ENCODE measurements at places on chromosomes 5 and 9.

DNA sequence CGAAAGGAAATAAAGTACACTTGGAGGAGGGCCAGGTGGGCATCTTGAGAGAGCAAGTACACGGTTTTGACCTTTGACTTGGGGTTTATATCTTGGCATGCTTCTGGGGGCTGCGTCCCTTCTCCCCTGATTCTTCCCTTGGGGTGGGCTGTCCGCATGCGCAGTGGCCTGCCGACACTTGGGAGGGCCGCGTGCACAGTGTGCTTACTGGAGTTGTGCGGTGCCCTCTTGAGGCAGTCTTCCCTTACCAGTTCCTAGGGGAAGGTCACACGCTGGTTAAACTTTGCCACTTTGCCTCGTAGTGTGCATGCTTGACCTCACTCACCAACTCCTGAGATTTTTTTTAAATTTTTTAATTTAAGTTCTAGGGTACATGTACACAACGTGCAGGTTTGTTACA is 4.3 kb upstream of the CLPTM1L start:
- no peak for DNase-seq

DNA sequence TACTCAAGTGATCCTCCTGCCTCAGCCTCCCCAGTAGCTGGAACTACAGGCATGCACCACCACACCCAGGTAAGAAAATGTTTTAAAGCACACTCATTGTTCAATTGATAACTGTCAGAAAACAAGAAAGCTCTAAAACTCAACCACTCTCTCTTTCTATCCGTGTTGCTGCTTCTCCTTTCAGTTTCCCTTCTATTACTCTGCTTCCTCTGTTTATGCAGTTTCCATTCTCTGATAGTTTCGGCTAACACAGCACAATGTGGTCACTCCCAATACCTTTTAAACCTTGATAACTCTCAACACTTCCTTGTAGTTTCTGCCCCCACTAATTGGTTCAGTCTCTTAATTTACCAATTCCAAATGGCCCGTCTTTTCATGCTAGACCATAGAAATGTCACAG is 59.2 kb upstream of the NR4A3 start:
- DNase-seq, result no peak

DNA sequence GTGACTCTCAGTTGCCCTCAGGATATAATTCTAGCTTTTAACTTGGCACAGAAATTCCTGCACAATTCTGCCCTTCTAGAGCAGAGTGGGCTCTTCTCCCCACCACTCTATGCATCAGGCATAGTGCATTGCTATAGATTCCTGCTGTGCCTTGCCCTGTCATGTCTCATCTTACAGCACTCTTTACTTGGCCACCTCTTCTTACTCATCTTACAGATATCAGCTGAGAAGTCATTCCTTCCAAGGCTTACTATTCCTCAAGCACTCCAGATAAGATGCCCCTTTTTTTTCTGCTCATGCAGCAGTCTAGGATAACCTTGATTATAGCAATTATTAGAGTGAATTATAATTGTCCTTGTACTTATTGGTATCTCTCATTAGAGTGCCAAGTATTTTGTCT is 5.6 kb downstream of the FAM221B start:
- DNase-seq, result no peak

DNA sequence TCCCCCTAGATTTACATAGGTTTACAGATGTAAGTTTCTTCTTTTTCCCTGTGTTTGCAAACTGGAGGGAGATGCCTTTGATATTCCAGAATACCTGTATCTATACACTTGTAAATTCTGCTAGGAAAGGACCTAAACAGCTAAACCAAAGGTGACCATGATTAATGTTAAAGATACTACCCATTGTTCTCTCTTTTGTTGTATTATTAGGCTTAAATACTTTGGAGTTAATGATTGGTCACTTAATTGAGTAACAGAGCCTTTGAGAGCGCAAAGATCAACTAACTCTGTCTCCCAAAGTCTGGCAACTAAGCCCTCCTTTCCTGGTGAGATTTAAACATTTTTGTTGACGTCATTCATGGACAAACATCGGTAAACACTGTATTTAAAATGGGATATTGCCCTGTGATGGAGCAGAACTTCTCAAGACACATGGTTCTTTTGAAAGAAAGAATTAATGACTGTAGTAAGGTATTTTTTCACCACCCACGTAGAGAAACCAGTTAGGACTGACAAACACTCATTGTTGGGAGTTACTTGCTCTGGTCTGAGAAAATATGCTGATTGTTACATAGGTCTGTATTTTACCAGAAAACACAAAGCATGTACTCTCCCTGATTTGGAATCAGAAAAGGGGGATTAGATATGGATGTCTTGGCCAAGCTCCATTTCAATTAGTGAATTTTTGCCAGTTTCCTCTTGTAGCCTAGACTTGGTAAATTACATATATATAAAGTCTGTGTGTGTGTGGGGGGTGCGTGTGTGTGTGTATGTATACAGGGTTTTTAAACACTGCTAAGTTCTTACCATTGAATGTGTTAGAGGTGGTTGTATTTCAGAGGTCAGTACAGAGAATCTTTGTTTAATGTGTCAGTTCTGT is 4.6 kb downstream of the VCAN start:
- no peak for DNase-seq

GRCh38 chr9:137168573-137168903 is 1.3 kb downstream of the LRRC26 start:
- DNase-seq, result no peak

DNA sequence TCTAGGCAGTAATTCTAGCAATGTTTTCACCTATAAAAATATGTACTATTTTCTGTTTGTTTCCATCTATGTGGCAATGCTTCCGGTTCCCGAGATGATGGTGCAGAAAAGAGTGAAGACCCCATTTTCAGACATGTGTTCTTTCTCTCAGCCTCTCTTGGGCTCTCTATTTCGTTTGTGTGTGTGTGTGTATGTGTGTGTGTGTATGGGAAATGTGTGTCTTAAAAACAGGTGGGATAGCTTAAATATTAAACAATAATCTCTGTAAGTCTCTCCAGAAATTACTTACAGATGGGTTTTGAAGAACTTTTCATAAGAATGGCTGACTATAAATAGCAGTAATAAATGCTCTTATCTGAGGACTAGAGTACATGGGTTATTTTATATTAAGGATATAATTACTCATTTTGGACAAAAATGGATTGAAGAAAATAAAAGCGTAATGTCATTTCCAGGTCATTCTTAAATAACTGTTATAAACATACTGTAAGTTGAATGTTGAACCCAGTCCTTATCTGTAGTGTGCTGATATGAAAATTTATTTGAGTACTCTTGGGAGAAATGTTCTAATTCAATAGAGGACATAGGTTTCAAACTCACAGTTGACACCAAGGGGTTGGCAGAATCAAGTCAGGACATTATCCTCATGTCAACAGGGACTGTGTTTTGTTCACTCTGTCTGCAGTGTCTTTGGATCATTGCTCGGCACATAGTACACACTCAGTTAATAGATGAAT is 31.1 kb downstream of the PCSK5 start:
- DNase-seq, result no peak

DNA sequence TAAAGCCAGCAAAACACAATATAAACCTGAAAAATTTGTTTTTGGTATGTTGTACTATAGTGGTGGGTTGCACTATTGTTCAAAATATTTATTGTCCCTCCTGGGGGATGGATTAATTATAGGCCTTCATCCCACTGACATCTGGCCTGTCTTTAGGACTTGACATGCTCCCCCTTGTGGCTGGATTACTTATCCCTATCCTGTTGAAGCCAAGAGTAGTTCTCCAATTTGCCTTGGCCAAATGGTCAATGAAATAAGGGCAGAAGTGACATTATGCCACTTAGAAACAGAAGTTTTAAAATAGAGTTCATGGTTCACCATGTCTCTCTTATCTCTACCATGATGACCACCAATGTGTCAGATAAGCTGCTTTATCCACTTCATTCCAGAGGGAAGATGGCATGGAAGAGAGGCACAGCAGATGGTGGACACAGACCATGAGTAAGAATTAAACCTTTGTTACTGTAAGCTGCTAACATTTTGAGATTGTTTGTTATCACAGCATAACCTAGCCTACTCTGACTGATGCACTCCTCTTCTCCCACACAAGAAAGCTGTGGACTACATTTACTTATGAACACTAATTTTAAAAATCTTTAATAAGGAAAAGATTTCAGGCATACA is 29.2 kb upstream of the ARHGEF28 start:
- peak; percentile 12 for DNase-seq

DNA sequence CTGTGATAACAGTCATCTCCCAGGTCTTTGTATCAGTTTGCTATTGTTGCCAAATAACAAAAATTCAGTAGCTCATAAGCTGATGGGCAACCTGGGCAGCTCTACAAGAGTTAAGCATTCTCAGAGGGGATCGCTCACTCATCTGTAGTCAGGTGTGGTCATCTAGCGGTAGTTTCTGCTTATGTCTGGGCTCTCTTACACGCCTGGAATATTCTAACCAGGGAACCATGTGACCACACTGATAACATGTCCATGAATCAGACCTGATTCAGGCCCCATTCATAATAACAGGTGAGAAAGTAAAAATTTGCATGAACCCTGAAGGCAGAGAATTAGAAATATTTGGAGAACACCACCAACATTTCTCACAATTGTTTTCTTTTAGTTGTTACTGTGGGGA is 576.1 kb downstream of the SLCO4C1 start:
- no peak for DNase-seq
